ENCODE measurements at places on chromosomes 1 and 21.

GRCh38 chr1:158146739-158147138 lies 34.0 kb upstream of the CD1D start:
- no peak for DNase-seq

DNA sequence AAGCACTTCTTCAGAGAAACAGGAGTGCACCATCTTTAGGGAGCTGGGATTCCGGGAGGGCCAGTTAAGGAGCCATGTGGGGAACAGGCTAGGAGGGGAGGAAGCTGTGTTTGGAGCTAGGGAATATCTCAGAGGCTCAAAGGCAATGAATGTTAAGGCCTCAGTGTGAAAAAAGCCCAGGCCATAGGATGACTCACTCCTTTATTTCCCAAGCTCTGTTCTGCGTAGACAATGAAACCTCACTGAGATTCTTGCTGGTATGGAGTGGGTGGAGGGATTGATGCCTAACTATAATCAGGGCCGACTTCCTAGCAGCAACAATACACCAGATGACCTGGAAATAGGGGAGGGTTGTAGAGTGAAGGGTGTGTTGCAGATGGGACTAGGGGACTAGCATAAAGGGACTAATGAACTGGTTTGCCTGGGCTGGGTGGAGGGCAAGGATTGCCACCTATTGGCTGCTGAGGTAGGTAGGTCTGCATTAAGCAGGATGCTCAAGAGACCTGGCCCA lies 2.1 kb downstream of the GNAT2 start:
- DNase-seq, result no peak

- DNase-seq, result no peak
Measured at GRCh38 chr1:7663451-7664146, 107.5 kb upstream of the VAMP3 start.

- no peak for DNase-seq
Measured at GRCh38 chr1:41978986-41979385, 60.3 kb upstream of the HIVEP3 start.

- no peak for DNase-seq
Measured at GRCh38 chr1:32020339-32020738, 6.7 kb downstream of the KHDRBS1 start.
